Foreskin keratinocyte (primary cell): ENCODE measurements at places on chromosomes 3 and 15. TPM values are rescaled to one million over a fixed set of nuclear protein-coding genes. Genes with fewer than 3 reads are reported as not detected.

The PPM1L gene
- 0.44 and 0.74 TPM in 2 replicates for total RNA-seq

The CMTM8 gene
- total RNA-seq: 1.8 and 2.4 TPM in 2 replicates

The FES gene
- total RNA-seq: 1.5 and 1.8 TPM in 2 replicates

The SLC12A1 gene
- not detected in 2 replicates for total RNA-seq

The PLEKHO2 gene
- total RNA-seq: 16.6 and 21.9 TPM in 2 replicates

GRCh38 chr3:57160076-57160764 is 4.9 kb downstream of the IL17RD start:
- DNase-seq: no peak

GRCh38 chr3:77191014-77191413 is 151.1 kb downstream of the ROBO2 start:
- DNase-seq: no peak

DNA sequence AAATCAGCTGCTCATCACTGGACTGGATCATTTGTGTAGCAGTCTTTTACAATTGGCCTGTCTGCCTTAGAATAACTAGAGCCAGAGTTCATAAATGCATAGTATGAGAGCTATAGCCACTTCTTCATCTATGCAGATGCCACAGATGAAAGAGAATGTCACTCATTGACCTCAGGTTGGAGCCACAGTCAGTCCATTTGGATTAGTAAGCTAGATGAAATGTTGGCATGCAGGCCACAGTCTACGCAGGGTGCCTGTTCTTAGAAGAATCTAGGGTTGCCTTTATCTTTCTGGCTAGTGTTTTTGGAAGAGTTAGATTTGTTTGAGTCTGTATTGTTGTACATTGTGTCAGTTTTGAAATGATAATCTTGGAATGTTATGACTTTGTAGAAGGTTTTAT is 25.4 kb upstream of the EDEM1 start:
- peak; percentile 30 for DNase-seq

- peak; percentile 86 for DNase-seq
These were observed 188.6 kb upstream of the TBL1XR1 start for GRCh38 chr3:177385831-177386301.

- DNase-seq: no peak
These were observed 45.1 kb downstream of the NR1I2 start for GRCh38 chr3:119826711-119827608.

DNA sequence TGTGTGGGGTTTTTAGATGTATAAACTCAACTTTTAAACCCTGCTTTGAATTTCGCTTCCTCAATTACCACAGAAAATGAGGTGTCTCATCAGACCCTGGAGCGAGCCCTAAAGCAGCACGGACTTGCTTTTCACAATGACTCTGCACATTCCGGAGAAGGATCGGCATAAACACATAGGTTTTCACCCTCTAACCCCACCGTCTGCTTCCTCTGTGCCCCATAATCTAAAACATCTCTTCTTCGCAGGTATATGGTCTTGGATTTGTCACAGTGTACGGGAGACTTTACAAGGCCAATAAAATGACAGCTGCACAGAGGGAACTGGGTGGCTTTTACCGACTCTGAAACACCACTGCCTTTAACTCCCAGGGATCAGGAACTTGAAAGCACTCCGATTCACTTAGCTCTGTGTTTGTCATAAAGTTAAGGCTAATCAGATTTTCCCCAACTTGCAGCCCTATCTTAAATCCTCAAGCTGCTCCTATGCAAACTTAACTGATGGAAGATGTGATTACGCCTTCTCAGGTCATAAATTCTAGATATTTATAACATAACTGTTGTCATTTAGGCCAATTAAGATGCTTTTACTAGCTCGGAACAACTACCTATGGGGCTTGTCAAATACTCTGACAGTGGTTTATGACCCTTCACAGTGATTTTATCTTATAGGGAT is 133.4 kb upstream of the WNT5A start:
- DNase-seq: peak; percentile 76

DNA sequence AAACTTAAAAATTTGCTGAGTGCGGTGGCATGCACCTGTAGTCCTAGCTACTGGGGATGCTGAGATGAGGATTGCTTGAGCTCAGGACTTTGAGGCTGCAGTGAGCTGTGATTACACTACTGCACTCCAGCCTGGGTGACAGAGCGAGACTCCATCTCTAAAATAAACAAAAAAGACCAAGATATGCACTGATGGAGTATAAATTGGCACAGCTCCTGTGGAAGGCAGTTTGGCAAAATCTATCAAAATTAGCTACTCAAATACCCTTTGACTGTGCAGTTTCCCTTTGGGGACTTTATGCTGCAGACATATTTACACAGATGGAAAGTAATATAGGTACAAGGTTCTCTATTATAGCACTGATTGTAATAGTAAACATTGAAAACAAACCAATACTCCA is 18.1 kb upstream of the U2SURP start:
- DNase-seq: no peak

DNA sequence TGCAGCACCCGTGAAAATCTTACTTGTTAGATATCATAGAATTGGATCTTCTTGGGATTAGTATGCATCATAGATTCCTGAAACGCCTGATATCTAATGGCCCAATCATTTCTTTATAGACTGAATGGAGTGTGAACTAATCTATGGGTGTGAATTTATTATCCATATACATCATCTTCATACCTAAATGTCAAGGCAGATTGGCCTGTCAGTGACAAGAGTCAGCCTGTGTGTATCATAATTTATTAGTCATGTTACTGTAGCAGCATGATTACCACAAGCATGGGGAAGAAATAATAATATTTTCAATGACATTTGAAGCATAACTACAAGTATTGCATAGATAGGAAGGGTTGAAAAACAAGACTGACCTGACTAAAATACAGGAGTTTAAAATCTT is 235.8 kb downstream of the RAP2B start:
- DNase-seq: peak; percentile 38

- DNase-seq: no peak
These were observed 53.1 kb downstream of the CACNA2D2 start for GRCh38 chr3:50450209-50450921.

GRCh38 chr3:150319900-150320299 is 88.2 kb upstream of the TSC22D2 start:
- peak; percentile 95 for DNase-seq

DNA sequence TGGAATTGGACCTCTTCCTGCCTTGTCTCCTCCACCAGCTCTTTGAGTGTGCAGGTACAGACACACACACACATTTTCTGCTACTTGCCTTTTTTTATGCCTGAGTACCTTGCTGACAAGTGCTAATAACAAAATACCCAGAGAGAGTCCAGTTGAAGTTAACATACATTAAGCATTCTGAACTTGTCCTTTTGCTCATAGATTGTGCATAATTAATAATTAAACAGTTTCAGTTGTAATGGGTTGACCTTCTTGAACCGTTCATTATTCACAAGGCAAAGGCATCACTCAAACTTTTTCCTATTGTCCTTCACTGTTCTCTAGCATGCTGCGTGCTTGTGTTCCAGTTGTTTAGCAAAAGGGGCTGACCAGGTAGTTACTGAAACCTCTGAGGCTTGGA is 59.6 kb upstream of the SKOR1 start:
- no peak for DNase-seq

- no peak for DNase-seq
These were observed 59.1 kb upstream of the PYDC2 start for GRCh38 chr3:191401775-191402357.

GRCh38 chr3:71702131-71703024 is 22.8 kb downstream of the EIF4E3 start:
- DNase-seq: no peak

DNA sequence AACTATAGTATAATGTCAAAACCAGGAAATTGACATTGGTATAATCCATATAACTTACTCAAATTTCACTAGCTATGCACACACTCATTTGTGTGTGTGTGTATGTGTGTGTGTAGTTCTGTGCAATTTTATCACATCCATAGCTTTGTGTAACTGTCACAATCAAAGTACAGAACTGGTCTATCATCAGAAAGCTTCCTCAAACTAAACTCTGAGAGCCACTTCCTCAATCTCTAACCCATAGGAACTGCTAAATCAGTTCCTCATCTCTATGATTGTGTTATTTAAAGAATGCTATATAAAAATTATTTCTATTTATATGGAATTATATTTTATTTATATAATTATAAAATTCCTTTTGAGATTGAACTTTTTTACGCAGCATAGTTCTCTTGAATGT is 18.1 kb downstream of the LNP1 start:
- no peak for DNase-seq

DNA sequence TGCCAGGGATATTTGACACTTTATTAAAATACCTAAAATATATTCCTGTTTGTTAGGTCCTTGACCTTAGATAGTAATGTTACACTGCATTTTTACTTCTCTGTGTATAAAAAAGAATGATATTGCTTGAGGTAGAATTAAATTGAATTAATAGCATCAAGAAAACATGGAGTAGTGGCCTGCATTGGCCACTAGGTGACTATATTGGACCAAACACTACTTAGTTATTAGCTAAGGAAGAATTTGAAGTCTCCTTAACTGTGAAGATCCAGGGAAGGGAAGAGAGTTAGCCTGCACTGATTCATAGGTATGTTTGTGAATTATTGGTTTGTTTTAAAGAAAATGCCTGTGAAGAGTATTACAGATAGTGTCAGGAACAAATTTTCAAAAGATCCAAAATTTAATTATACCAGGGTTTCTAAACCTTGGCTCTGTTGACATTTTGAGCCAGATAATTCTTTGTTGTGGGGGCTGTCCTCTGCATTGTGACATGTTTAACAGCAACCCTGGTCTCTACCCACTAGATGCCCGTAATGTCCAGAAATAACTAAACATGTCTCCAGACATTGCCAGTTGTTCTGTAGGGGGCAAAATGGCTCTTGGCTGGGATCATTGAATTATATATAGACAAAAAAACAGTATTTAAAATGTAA is 103.6 kb upstream of the THSD4 start:
- peak; percentile 68 for DNase-seq

GRCh38 chr3:121529308-121529707 is 16.5 kb downstream of the POLQ start:
- DNase-seq: no peak
